ENCODE measurements at places on chromosomes 4 and X.

DNA sequence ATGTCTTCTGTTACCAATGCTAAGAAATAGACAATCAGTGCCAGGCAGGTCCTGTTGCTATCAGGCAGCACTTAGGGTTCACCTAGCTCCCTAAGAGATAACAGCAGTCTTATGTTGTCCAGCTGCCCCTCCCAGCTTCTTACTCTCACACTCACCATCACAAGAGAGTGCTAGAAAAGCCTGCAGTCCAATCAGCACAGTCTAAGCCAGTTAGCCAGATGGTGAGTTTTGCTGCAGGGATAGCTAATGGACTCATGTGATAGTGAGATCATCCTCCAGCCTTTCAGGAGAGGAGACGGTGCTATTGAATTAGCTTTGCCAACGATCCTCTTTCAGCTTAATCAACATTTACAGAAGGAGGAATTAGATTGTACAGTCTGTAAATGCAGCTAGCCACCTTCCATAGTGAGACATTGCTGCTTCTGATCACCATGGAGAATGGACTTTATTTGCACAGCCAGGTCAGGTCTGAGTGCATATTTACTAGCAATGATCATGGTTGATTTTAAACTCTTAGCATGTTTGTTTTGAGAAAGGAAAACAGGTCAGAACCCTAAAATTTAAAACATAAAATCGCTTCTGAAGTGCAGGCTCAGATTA is 438.3 kb downstream of the CENPC start:
- DNase-seq: no peak

DNA sequence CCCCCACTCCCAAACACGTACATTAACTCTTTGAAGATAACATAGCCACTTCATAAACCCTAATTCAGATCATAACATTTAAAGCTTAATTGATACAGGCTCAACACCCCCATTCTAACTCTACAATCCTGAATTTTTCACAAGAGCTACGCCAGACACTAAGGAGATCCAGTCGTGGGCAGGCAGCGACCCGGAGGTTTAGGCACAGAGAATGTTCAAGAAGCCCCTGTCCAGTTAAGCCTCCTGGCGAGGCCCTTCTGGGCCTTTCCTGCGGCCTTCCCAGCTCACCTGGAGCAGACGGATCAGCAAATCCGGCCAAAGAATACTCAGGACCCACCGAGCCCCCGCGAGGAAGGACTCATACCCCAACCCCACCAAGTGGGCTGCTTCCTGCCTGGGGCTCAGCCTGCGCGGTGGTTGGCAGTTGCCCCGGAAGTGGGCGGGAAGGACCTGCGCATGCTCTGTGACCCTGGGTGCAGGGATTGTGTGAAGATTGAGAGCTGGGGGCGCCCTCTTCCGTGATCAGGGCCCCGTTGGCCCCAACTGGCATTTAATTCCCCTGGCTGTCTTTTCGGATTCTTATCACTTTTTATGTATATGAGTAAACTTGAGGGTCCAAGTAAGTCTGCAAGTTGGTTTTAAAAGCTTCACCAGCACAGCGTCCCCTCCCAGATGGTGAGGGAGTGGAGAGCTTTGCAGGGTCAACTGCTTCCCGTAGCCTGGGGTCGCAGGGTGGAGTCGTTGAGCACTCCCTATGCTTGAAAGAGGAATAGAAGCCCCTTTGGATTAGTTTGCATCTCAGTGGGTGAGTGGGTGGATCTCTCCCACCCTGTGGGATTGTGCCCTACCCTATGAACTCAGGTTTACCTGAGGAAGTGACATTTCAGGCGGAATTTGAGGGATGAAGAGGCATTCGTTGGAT is at the start of gene TRIM61:
TSS of gene TRIM61 (minus strand) at position 415 of the 922 bp plus-strand sequence. CDS start 7,655 bp downstream, outside the sequence.
- no peak for DNase-seq

DNA sequence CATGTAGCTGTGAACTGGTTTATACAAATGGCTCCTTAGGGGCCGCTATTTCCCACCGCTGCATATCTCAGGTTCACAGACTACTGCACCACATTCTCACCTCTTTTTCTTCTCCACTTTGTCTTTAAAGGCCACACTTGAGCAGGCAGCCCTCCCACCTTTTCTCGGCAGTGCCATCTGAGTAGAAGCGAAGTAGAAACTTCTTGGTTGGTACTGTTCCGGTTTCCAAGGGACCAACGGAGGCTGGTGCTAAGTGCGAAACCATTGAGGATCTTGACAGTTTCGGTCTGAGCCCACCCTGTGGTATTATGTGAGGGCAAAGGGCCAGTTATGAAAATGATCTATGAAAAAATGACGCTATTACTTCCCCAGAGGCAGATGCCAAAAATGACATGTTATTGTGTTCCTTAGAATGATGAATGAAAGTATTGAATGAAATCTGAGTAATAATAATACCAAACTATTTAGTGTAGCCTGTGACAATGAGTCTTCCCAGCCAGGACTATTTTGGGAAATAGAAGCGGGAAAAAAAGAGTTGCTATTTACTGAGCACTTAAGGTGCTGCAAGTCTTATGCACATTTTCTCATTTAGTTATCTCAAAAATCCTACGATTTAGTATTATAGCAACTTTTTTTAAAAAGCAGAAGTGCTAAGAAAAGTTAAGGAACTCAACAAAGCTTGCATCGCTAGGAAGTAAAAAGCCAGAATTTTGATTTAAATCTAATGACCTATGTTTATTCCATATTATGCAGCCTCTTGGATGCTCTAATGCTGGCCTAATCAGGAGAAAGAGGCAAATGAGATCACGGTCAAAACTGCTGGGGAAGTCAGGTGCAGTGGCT is 29.6 kb upstream of the CHRNA9 start:
- DNase-seq: no peak

DNA sequence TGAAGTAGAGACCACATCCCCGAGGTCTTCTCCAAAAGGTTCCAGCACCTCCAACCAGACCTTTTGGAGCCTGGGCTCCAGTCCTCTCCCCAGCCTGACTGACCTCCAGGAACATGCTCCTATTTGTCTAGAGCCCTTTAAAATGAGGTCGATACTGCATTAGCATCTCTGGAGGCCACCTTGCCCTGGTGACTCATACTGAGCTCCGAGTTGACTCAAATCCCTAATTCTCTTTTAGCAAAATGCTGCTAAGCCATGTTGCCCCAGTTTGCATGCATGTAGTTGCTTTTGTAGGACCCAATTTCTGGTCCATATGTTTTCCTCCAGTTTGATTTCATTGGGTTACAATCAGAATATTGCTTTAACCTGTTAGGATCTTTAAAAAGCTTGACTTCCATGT is 43.5 kb upstream of the CITED1 start:
- DNase-seq: peak; percentile 6

- DNase-seq: no peak
Observed at GRCh38 chr4:80202741-80203553, 5.6 kb downstream of the PRDM8 start.

GRCh38 chr4:41236032-41236431 is 20.7 kb upstream of the UCHL1 start:
- no peak for DNase-seq
